ENCODE measurements at places on chromosomes 3 and 15. TPM values are rescaled to one million over a fixed set of nuclear protein-coding genes. Genes with fewer than 3 reads are reported as not detected.
A peak's percentile ranks its signal among the peaks of the same experiment; 100 is the strongest.

- no peak for DNase-seq
These were observed 306.0 kb upstream of the GBE1 start for GRCh38 chr3:82067420-82067819.

GRCh38 chr3:194130807-194131589 is 5.0 kb upstream of the HES1 start:
- DNase-seq = no peak

DNA sequence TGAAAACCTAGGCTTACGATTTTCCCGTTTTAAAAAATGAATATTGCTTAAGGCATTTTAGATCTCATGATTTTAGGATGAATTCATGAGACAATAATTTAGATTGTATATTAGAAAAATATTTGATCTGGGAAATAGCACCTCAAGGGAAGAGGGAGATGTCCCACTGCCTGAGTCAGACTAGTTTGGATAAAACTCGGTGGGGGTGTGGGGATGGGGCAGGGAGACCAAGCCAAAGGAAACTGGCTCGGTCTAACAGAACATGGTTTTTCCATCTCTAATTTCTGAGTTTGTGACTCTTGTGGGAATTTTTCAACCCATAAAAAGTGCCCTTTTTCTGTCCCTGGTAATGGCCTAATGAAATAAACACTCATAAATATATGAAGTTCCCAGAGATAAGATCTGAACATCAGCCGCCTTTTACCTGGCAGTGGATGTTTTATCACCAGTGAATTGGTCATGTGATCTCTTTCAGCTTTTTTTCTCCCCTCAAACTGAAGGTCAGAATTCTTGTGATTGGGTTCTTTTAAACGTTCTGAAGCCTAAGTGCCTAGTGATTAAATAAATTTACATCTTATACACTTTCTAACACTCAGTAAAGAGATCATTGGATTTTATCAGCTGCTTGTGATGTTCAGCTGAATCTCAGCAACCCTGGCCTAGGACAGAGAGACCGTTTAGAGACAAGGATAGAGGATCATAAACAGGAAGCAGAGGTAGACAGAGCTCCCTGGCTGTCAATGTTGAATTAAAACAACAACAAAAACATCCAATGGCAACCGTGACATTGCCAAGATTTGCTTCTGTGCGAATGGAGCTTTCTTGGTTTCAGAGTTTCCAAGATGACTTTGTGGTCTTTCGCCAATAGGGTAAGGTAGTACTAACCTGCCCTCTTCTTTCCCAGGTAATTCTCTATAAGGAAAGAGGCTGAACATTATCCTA is 1038.2 kb downstream of the MCTP2 start:
- DNase-seq = no peak

DNA sequence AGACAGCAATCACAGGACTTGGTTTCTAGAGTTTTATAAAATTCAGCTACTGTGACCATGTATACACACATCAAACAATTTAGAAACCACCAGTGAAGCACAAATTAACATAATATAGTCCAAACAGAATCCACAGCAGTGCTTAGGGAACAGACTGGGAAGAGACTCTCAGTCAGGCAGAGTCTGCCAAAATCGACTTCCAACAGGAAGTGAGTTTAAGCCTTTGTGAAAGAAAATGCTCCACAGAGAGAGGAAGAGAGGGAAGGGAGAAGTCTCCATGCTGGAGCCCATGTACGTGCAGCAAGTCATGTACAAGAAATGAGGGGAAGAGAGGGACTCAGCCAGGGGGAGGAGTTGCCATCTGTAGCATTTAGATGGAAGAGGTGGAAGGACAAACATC is 172.6 kb downstream of the IL5RA start:
- DNase-seq = no peak

GRCh38 chr3:111769992-111770352 is 89.1 kb upstream of the PHLDB2 start:
- no peak for DNase-seq

- DNase-seq = no peak
These were observed 408.4 kb downstream of the NAALADL2 start for GRCh38 chr3:175267561-175267960.

GRCh38 chr3:149736175-149736952 is 15.9 kb downstream of the COMMD2 start:
- DNase-seq = peak; percentile 84

DNA sequence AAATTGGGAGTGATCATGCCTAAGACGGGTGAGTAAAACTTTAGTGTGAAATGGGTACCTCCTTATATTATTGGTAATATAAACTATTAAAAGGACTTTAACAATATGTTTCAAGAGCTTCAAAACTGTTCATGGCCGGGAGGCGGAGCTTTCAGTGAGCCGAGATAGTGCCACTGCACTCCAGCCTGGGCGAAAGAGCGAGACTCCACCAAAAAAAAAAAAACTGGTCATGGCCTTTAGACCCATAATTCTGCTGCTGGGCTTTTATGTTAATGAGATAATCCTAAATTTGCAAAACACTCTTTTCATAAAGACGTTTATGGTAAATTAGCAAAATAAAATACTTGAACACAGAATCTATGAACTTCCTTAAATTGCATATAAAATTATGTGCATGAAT is 22.8 kb downstream of the TRPC1 start:
- DNase-seq = no peak

DNA sequence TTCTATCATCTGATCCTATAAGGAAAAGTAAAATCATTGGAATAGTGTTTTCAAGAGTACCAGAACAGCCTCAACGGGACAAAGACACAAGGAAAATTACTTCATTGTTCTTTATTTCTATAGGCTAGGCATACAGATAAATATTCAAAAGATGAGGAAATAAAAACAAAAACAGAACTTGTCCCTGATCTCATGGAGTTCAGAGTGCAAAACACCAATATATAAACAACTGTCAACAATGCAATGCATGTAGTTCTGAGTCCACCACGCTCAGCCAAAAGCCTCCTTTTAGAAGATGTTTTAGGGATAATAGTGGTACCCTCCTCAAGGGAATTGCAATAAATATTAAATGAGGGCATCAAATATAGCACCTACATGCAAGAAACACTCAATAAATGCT is 4.6 kb upstream of the SLC4A7 start:
- DNase-seq = no peak

DNA sequence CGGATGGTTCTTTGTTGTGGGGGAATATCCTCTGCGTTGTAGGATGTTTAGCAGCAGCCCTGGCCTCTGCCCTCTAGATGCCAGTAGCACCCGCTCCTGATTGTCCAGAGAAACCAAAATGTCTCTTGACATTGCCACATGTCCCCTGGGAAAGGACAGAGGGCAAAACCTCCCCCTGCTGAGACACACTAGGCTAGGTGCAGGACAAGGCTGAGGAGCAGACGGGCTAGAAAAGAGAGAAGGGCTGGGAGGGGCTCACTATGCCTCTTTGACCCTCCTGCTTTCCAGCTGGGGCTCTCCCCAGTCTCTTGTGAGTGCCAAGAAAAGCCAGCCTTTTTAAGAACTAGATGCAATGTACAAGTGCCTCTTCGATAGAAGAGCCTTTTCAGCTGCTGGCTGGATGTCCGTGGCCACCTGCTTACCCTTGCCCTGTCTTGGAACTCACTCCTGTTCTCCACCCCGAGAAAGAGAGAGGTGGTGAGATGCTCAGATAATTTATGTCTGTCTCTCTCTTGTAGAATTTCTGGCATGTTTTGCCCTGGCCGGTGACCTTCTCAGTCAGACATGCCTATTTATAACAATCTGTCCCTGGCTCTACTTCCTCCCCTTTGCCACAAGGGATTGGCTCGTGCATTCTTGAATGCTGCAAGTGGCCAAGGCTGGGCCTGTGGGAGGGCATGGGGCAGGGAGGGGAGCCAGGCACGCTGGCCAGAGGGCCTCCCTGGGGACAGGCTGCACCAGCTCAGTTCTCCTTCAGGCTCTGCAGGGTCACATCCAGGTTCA is 142.6 kb downstream of the RPLP1 start:
- no peak for DNase-seq

DNA sequence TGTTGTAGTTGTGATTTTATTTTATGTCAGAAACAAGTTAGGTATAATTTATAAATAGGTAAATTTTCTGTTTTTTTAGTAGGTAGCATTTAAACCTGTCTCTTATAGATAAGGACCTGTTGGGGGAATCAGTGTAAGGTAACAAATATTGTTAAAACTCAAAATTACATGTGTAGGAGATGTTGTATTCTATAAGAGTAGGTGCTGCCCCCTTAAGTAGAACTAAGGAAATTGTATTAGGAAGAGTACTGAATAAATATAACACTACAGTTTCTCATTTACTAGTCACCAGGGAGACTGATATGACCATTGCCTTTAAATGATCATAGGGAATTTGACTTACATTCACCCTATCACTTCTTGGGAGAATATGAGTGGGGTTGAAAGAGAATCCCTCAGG is 31.2 kb downstream of the SLC25A36 start:
- DNase-seq = peak; percentile 4

DNA sequence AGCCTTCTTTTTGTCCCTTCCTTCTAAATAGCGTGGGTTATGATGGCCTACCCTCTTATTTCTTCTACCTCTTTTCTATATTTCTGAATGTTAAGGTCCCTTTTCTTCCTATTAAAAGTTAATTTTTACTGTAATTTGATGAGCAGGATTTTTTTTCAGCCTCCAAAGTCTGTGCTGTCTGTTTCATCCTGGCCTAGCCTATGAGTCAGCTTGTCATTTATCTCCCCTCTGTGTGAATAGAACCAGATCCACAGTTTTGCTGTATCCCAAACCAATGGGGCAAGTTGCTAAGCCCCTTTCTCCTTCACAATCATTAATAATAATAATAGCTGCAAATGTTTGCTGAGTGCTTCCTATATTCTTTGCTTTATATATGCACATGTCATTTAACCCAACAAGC is 18.1 kb upstream of the C3orf38 start:
- DNase-seq = no peak

The LRRC34 gene
- 4.1 TPM for total RNA-seq

The FBXO40 gene
- under 0.01 TPM for total RNA-seq

The ZPLD1 gene
- 0.41 TPM for total RNA-seq

The TMEM212 gene
- total RNA-seq = not detected

The CYP1A2 gene
- not detected for total RNA-seq
